Left lung (tissue), 14 donors: ENCODE measurements at places on chromosomes 13 and 19.

DNA sequence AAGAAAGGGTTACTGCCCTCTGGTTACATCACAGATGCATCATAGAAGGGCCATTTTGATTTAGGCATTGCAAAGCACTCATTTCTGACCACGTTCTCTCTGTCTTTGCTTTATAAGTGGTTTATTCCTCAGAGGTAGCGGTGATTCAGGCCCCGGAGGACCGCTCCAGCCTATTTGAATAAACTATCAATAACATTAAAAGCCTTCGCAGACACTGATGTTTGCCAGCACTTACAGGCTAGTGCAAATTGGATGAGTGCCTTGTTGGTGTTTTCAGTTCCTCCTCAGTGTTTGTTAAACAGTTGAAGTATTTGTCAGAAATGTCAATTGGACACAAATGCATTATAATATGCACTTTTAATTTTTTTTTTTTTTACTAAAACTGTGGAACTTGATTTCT, 120.2 kb downstream of the RXFP2 start:
- H3K4me3 ChIP-seq = no peak overlapping the region
- peaks cover 5% of the 10 kb centered on the region for H3K4me1 ChIP-seq
- no peaks in the 10 kb centered on the region for H3K27me3 ChIP-seq
- H3K27ac ChIP-seq = no peak overlapping the region
- no peaks in the 10 kb centered on the region for H3K36me3 ChIP-seq

DNA sequence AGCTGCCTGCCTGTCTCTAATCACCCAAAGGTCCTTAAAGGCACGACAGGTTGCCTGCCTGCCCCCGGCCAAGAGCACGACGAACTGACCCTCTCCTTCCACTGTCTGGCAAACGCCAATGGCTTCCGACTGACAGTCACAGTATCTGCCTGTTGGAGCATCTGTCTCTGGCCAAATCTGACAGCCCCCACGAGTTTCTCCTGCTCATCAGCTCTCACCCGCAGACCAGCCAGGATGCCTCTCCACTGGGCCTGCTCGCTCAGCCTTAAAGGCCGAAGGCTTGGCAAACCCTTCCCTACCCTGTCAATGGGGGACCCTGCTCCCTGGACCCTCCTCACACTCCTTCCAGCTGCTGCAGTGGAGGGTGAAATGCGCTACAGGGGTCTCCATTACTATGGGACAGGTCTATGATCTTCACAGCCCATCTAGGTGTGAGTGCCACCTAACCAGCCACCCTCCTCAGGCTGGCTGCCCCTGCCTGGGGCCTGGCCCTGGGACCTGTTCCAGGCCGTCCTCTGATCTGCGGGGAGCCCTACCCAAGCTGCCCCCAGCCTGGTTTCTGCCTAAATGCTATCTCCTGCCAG, 932 bp downstream of the FAM83E start:
- H3K36me3 ChIP-seq = peaks cover 34% of the 10 kb centered on the region
- H3K4me3 ChIP-seq = peak overlapping the region; percentile 75
- H3K4me1 ChIP-seq = peaks cover 16% of the 10 kb centered on the region
- H3K27me3 ChIP-seq = no peaks in the 10 kb centered on the region
- H3K27ac ChIP-seq = peak overlapping the region; percentile 30
- DNase-seq = no peak

DNA sequence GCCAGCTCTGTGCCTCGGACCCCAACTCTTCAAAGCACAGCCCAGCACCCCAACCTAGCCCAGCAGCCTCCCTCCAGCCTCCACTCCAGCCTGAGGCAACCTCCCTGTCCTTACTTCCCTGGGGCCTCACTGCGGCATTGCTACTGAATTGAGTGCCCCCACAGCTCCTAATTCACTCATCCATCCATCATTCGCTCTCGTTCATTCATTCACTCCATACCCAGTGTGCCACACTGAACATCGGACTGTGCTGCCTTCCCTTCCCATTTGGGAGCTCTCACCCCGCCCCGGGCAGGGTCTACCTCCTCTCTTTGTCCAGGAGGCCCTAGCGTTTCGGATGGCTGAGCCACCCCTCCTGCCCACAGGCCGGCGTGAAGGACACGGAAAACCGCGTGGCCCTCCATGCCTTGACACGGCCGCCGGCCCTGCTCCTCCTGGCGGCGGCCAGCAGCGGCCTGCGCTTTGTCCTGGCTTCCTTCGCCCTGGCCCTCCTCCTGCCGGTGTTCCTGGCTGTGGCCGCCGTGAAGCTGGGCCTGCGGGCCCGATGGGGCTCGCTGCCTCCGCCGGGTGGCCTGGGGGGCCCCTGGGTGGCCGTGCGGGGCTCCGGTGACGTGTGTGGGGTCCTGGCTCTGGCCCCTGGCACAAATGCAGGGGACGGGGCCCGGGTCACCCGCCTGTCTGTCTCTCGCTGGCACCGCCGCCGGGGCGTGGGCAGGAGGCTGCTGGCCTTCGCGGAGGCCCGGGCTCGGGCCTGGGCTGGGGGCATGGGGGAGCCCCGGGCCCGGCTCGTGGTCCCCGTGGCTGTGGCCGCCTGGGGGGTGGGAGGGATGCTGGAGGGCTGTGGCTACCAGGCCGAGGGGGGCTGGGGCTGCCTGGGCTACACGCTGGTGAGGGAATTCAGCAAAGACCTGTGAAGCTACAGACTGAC, 1.3 kb downstream of the NAT14 start:
- H3K27ac ChIP-seq = peak overlapping the region; percentile 34
- H3K27me3 ChIP-seq = peaks cover 44% of the 10 kb centered on the region
- peaks cover 16% of the 10 kb centered on the region for H3K4me1 ChIP-seq
- peak; percentile 79 for DNase-seq

DNA sequence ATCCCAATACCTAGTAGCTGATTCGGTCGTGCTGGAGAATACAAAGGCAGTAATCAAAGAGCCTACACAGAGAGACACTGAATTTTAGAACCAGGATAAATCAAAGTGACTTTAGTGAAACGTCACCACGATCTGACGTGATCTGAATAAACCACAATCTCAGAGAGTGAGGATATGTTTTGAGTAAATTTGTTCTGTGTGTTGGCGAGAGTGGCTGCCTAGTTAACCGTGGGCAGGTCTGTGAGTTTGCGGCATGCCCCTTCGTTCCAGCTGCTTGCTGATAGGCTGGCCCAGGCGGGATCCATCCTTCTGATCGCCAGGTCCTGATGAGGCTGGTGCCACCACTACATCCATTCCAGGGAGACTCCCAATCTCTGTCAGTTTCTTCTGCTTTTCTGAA, 40.4 kb downstream of the LRCH1 start:
- H3K36me3 ChIP-seq = no peaks in the 10 kb centered on the region
- no peak overlapping the region for H3K27ac ChIP-seq
- DNase-seq = no peak
- H3K27me3 ChIP-seq = no peaks in the 10 kb centered on the region
- no peak overlapping the region for H3K4me3 ChIP-seq

GRCh38 chr19:32234663-32235217, 110.7 kb upstream of the ZNF507 start:
- H3K27ac ChIP-seq = no peak overlapping the region
- DNase-seq = no peak
- H3K4me1 ChIP-seq = no peaks in the 10 kb centered on the region
- peaks cover 42% of the 10 kb centered on the region for H3K27me3 ChIP-seq
- H3K36me3 ChIP-seq = no peaks in the 10 kb centered on the region

GRCh38 chr19:7211191-7211951, 82.8 kb downstream of the INSR start:
- no peaks in the 10 kb centered on the region for H3K36me3 ChIP-seq
- H3K4me3 ChIP-seq = no peak overlapping the region
- peaks cover 4% of the 10 kb centered on the region for H3K4me1 ChIP-seq

DNA sequence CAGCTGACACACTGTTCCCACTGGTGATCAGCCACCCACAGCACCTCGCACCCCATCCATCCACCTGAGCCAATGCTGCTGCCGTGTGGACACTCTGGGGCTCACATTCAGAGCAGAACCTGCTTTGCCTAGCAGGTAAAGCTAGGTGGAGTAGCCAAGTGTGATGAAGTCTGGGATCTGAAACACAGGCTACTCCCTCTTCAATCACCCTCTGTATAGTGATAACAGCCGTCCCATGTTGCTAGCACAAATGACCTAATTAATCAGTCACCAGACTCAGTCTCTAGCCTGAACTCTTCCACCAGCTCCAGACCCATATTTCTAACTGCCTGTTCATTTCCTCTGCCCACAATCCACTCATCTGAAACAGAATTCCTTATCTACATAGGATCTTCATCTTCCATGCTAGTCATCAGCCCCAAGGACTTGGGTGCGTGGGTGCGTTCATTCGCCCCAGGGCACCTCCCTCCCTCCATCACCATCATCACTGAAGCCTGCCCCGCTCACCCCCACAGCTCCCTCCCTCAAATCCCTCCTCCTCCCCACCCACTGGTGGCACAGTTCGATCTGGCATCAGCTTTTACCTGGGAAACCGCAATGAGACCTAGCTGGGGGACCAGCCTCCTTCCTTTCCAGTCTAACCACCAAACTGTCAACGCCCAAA, 19.8 kb downstream of the STK24 start:
- H3K27me3 ChIP-seq = no peaks in the 10 kb centered on the region
- DNase-seq = no peak
- H3K4me1 ChIP-seq = peaks cover 61% of the 10 kb centered on the region
- H3K27ac ChIP-seq = no peak overlapping the region
- H3K36me3 ChIP-seq = no peaks in the 10 kb centered on the region

GRCh38 chr13:113093580-113094409, 11.8 kb upstream of the F7 start:
- H3K4me1 ChIP-seq = no peaks in the 10 kb centered on the region
- H3K27me3 ChIP-seq = peaks cover 4% of the 10 kb centered on the region
- no peak for DNase-seq
- no peaks in the 10 kb centered on the region for H3K36me3 ChIP-seq

DNA sequence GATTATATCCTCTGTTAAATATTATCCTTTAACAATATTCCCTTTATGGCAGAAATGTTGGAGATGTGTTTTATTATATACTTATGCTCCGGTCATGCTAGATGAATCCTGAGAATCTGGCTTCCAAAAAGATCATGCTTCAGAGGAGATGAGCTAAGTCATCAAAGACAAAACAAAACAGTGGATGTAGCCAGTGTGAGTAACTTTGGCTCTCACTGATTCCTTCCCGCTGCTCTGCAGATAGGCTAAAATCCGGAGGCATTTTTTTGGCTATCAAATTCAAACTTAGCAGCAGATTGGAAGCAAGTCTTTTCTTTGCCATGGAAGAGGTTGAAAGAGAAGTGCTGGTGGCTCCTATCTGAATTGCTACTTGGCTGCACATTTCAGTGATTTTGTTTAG, 295.9 kb downstream of the GPC6 start:
- no peaks in the 10 kb centered on the region for H3K27me3 ChIP-seq
- no peaks in the 10 kb centered on the region for H3K36me3 ChIP-seq
- no peak overlapping the region for H3K4me3 ChIP-seq
- no peak overlapping the region for H3K27ac ChIP-seq
- DNase-seq = no peak

DNA sequence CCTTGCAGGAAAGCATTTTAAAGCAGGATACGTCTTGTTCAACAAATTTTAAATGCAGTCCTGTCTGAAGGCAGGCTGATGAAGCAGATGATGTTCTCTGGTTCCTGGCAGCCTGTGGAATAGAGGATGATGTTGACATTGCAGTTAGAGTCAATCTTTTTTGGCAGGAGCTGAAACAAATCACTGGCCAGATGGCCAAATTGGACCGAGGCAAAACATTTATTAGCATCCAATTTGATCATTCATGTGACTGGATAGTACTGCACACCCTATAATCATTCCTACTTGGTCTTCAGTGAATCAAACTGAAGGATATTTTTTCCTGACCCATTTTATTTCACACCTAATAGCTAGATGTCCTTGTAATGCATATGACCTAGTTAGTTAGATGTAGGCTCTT, 172.2 kb upstream of the SLC10A2 start:
- H3K4me1 ChIP-seq = no peaks in the 10 kb centered on the region
- H3K36me3 ChIP-seq = no peaks in the 10 kb centered on the region
- no peak overlapping the region for H3K27ac ChIP-seq
- no peaks in the 10 kb centered on the region for H3K27me3 ChIP-seq
- no peak for DNase-seq

DNA sequence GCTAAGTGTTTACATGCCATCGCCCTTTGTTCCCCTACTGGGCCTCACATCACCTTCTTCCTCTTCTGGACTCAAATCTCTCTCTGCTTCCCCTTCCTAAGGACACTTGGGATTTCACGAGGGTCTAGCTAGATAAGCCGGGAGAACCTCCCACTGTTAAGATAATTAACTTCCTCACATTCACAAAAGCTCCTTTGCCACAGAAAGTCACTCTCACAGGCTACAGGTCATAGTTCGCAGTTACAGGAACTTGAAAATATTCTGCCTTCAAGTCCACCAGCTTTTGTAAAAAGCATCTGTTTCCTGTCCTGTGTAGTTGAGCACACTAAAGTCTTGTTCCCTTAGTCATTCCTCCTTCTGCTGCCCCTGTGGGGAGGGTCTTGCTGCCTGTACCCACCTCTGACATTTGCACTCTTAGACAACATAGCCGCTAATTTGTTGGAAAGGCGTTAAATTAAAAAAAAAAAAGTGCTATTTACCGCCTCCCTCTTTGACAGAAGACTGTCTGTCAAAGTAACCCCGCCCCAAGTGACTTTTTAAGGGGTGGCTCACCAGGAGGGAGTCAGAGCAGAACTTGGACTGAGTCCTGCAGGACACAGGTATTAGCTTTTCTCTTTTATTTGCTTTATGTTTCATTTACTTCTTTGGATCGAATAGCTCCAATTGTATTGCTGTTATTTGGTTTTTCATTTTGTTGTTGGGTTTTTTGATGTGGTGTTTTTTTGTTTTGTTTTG, 26.8 kb upstream of the CEACAM21 start:
- peaks cover 73% of the 10 kb centered on the region for H3K4me1 ChIP-seq
- H3K4me3 ChIP-seq = peak overlapping the region; percentile 16
- H3K27me3 ChIP-seq = no peaks in the 10 kb centered on the region
- H3K36me3 ChIP-seq = no peaks in the 10 kb centered on the region
- DNase-seq = no peak

GRCh38 chr13:113152984-113153809, 5.3 kb upstream of the PROZ start:
- H3K27me3 ChIP-seq = no peaks in the 10 kb centered on the region
- H3K4me1 ChIP-seq = peaks cover 13% of the 10 kb centered on the region
- no peaks in the 10 kb centered on the region for H3K36me3 ChIP-seq
- peak overlapping the region; percentile 30 for H3K4me3 ChIP-seq
- peak overlapping the region; percentile 66 for H3K27ac ChIP-seq
- DNase-seq = peak; percentile 24

DNA sequence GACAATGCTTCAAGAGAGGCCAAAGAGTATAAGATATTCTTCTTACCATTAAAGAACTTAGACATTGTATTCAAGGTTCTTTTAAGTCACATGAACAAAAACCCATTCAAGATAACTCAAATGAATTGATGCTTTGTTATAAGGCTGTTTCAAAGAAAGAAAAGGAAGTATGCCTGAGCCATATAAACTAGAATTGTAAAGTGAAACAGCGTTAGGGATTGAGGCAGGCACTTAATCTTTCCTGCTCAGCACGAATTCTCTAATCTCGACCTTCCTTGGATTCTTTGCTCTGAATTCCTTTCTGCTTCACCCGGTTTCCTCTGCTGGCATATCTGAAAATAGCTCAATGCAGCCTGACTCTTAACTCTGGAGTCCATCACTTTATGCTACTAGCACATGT, 595.4 kb downstream of the DIAPH3 start:
- H3K27me3 ChIP-seq = no peaks in the 10 kb centered on the region
- no peak for DNase-seq
- no peak overlapping the region for H3K4me3 ChIP-seq
- no peak overlapping the region for H3K27ac ChIP-seq
- no peaks in the 10 kb centered on the region for H3K4me1 ChIP-seq
